T-helper 2 cell treated with Interferon-gamma antibody and Interleukin-4, amounts not matched to agents 5 μg/mL and 100 μg/mL, for 36 hours (primary cell): ENCODE measurements at places on chromosomes 1 and 21.

- DNase-seq = no peak
These were observed 345.8 kb upstream of the CHRM3 start for GRCh38 chr1:239040523-239040922.

DNA sequence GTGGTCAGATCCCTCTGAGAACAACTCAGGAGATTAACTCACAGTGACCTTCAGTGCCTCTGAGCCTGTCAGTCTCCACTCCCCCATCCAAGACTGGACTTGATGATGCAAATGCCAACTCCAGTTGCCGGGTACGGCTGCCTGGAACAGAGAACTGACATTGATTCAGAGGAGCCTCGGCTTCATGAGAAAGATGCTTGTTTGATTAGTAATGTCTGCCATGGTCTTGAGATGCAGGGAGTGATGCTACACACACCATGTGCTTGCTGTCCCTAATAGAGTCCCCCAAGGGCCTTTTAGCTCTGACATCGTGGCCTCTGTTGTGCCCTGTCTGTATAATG lies 51.8 kb upstream of the LRP8 start:
- DNase-seq = no peak

- DNase-seq = no peak
These were observed 40.7 kb downstream of the FOXO6 start for GRCh38 chr1:41401899-41402298.

GRCh38 chr21:44670642-44671432 lies 4.1 kb upstream of the KRTAP12-2 start:
- no peak for DNase-seq

DNA sequence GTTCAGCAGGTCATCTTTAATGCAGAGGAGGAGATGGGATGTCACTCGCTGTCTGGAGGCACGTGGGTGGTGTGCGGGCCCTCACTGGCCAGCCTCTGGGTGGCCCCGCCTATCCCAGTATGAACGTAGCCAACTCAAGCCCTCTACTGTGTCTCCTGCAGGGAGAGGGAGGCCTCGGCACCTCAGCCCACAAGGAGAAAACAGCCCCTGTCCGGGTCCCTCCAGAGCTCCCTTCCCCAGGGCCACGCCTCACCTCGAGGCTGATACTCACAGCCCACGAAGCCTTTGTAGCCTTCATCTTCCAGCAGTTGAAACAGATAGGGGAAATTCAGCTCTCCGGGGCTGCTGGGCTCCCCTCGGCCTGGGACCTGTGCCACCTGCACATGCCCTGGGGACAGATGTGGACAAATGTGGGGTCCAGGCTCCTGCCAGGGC lies 2.6 kb downstream of the HYI start:
- no peak for DNase-seq

GRCh38 chr1:3553166-3553939 lies 58.0 kb downstream of the MEGF6 start:
- no peak for DNase-seq
